Smooth muscle cell of the brain vasculature (primary cell): ENCODE measurements at places on chromosomes 6 and 20.
A peak's percentile ranks its signal among the peaks of the same experiment; 100 is the strongest.

DNA sequence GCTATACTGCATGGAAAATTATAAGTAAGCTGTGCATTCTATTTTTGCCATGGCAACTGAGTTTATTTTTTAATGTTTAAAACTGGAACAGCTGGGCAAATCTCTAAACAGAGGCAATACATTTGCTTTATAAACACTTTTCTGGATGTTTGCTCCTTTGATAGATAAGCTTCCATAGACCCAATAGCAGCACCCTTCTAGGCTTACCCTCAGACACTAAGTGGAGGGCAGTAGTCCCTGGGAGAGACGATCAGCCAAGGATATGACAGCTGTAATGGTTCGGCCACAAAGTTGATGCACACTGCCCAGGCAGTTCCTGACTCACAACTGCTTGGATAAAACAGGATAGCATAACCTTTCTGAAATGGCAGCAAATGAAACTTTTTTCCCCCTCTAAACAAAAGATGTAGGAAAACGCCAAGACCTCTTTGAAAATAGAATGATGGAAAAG, 8.5 kb upstream of the MRPS10 start:
- DNase-seq: no peak

DNA sequence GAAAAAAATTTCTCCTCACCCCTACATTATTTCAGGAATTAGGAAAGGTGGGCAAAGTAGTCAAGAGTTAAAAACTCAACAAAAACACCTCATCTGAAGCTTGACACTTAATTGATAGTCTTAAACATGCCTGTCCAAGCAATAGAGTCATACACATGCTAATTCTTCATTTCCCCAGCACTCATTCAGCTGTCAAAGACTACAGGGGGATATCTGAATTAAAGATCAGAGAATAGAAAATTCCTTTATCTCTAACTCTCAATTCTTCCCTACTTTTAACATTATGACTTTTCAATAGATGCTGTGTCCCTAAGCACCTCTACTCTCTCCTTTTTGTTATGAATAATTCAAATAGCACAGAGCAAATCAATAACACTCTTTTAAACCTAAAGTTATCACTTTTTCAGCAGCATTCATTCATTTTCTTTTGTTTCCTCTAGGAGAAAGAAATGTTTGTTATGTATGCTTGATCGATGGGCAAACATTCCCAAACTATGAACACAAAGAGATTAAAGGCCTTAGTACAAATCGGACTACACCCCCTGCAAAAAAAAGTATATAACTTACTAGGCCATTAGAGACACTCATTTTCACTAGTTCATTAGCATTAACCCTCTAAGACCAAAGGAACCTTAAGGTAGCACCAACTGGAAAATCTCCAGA, 94.9 kb upstream of the SPTLC3 start:
- no peak for DNase-seq

- DNase-seq: no peak
Measured at GRCh38 chr6:101986476-101986875, 593.0 kb downstream of the GRIK2 start.

GRCh38 chr6:141925001-141925400, 207.7 kb upstream of the GJE1 start:
- no peak for DNase-seq

DNA sequence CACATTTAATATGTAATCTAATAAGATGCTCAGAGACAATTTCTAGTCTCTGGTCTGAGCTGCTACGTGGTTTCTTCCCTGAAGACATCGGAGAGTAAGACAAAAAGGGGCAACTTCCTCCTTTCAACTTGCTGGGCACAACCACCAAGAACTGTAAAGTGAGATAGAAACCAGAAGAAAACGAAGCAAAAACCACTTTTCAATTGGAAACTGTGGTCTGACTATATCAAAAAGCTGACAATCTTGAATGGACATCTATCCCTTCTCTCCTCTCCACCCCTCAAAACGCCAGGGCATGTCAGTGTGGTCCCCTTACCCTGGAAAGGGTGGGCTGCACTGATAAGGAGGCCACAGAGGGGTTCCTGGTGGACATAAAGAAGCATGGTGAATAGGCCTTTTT, 269.1 kb downstream of the CD83 start:
- no peak for DNase-seq

DNA sequence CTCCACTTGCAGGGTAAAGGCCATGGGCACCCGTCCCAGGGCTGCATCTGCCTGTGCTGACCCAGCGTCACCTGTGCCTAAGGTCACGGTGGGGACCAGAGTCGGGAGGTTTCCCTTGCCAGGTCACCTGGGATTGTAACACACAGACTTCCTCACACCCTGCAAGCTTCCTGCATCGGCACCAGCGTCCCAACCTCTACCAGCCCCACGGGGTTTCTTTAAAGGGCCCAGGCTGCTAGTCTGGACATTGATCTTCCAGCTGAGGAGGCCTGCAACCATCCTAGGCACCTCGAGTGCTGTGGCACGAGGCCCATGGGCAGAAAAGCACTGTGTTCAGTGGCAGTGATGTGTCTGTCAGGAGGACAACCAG, 12.6 kb downstream of the ACSS1 start:
- DNase-seq: no peak

DNA sequence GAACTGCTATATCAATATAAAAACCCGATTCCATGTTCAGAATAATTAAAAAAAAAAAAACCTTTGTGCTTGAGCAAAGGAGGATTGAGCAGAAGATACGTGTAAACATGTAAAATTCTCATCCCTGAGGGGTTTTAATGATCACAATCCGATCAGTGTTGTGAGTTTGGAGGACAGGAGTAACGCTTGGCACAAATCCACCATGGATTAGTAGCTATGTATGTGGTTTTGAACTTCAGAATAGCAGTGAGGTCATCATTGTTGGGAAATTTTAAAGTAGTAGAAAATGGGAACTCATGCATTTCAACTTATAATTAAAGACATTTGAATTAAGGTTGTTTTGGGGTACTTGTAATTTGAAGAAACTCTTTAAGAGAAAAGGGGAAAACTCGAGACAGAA, 203.2 kb downstream of the RPS12 start:
- DNase-seq: no peak

- peak; percentile 51 for DNase-seq
Measured at GRCh38 chr6:36827261-36828079, 11.8 kb downstream of the CPNE5 start.

- no peak for DNase-seq
Measured at GRCh38 chr6:5752391-5752680, 254.4 kb downstream of the NRN1 start.

- DNase-seq: no peak
Measured at GRCh38 chr6:83354747-83355146, 76.1 kb downstream of the ME1 start.

GRCh38 chr6:139295901-139296300, 4.1 kb upstream of the TXLNB start:
- DNase-seq: no peak

DNA sequence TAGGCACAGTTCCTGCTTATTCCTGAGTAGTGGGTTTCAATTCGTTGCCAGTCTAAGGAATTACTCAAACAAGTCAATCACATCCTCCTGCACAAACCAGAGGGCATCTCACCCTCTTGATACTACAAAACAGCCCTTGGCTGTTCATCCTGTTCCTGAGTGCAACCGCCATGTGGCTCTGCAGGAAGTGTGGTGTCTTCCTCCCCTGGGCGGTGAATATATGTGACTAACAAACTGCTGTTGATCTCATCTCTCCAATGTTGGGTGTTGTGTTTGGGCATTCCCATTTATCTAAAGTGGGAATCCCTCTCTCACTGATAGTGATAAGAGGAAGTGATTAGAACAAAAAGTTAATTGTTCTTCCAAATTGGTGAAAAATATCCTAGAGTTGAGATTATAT, 163.0 kb downstream of the TBX18 start:
- DNase-seq: no peak

- no peak for DNase-seq
Measured at GRCh38 chr6:161747506-161747905, 473.6 kb upstream of the AGPAT4 start.

- peak; percentile 77 for DNase-seq
Measured at GRCh38 chr6:149766156-149766769, 16.7 kb downstream of the PCMT1 start.

DNA sequence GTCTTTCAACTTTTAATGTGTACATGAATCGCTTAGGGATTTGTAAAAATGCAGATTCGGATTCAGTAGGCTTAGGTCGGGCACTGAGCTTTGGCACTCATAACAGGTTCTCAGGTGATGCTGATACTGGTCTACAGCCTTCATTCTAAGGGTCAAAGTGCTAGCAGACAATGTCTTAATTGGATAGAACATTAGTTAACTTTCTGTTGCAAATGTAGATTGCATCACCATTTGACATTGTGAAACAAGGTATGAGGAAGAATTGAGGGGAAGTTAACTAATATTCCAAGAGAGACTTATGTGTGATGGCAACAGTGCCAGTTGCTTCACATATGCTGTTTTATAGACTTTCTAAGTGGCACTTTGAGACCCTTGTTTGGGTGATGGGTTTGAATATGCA, 86.9 kb downstream of the MLIP start:
- no peak for DNase-seq

- no peak for DNase-seq
Measured at GRCh38 chr6:11036351-11036740, 7.8 kb downstream of the ELOVL2 start.

DNA sequence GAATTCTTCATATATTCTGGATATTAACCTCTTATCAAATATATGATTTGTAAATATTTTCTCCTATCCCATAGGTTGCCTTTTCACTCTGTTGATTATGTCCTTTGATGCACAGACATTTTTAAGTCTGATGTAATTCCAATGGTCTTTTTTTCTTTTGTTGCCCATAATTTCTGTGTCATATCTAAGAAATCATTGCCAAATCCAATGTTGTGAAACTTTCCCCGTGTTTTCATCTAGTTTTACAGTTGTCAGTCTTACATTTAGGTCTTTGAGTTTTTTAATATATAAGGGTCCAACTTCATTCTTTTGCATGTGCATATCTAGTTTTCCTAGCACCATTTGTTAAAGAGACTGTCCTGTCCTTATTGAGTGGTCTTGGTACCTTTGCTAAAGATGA, 111.5 kb downstream of the SESN1 start:
- DNase-seq: no peak

DNA sequence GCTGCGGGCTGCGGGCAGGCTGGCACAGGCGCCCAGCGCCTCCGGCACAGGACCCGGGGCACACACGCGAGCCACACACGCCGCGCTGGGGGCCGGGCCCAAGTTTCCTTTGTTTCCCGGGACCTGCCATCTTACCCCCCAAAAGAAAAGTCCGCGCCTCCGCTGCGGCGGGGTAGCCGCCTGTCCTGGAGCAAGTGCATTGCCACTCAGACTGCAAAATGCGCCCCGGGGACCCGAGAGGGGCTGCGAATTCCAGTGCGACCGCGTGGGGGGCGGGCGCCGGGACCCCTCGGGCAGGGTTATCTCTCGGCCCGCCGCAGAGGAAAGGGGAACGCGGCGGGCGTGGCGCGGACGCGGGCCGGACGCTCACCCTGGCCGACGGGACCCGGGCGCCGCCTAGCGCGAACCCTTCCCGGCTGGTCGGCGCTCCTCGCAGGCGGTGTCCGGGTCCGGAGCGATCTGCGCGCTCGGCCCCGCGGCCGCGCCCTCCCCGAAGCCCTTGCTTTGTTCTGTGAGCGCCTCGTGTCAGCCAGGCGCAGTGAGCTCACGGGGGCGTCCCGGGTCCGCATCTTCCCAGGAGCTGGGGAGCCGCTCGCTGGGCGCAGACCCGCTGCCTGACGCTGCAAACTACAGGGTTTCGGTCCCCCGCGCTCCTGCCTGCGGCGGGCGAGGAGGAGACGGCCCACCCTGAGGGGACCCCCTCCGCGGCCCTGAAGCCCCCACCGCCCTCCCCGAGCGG, 639 bp upstream of the CD24 start:
- DNase-seq: no peak

GRCh38 chr6:167027772-167028171, 28.6 kb downstream of the CEP43 start:
- no peak for DNase-seq

DNA sequence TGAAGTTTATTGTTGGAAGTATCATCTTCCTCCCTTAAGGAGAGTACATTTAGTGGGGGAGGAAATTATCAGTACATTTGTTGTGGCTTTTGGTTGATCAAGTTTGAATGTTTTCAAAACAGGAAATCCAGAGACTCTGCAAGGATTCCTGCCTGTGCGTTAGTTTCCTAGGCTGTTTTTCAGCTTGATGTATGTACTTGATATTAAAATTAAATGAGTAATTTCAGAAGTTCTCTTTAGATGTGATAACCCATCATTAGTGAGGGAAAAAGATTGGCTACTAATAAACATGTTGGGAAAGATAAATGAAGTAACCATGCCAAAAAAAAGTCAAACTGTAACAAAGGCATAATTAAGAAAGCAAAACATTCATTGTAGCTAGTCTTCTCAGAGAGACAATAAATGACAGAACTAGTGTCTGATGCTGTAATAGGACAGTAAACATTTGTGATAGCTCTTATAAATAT, 88.0 kb upstream of the TULP1 start:
- DNase-seq: no peak

GRCh38 chr6:141167945-141168344, 964.8 kb upstream of the GJE1 start:
- DNase-seq: no peak

GRCh38 chr6:110389689-110390382, 25.5 kb downstream of the DDO start:
- DNase-seq: no peak

GRCh38 chr6:129150507-129150906, 267.6 kb downstream of the LAMA2 start:
- no peak for DNase-seq

DNA sequence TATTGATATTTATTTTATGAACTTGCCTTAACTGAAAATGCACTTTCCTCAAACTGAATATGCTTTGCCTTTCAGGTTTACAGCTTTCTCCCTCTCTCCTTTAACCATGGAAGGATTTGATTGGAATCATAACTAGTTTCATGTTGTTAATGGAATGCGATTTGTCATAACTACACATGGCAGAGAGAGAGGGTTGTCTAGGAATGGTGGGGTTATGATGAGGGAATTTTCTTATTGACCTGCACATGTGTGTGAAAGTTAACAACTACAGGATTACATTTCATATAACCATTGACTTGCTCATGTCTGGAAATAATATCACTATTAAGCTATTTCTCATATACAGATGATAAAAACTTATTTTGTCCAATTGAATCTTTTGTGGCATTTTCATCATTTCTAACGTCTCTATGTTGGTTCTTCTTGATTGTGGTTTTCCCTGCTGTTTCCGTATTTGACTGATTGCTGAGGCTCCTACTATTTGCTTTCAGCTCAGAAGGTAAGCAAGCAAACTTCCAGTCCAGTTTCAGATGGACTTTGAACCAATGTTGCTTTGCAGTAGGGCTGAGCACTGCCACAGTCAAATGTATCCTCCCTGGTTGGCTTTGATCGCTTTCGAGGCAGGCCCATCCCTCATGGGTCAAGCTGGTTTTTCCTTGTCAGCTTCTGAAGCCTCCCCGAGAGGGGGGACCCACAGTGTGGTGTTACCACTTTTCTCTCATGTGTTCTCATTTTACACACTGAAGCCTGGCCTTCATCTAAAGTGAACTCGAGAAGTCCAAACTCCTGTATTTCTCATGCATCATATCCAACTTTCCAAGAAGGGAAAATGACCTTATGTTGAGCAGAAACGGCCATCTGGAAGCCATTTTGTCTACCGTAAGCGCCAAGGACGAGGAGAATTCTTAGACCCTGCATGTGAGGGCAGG, 7.6 kb upstream of the CCN2 start:
- DNase-seq: no peak
